ENCODE measurements at places on chromosomes 4 and X.

GRCh38 chr4:124151031-124151430 lies 561.5 kb downstream of the ANKRD50 start:
- no peak for DNase-seq

DNA sequence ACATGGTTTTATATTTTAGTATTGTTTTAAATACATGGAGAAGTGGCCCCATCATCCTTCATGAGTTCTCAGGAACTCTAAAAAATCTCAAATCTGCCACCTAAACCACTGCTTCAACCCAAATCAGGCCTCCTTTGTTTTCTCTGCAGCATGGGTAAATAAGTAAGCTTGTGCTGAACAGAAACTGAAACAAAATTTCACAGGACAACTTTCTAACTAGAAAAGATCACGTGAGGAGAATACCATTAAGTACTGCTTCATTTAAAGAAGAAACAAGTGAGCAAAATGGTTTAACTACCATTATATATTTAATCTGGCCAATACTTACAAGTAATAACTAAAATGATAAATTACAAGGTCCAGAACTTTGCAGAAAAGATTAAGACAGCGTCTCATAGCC lies 2.5 kb downstream of the ARAP2 start:
- no peak for DNase-seq

- no peak for DNase-seq
Measured at GRCh38 chrX:6708041-6708440, 173.1 kb upstream of the VCX3A start.

DNA sequence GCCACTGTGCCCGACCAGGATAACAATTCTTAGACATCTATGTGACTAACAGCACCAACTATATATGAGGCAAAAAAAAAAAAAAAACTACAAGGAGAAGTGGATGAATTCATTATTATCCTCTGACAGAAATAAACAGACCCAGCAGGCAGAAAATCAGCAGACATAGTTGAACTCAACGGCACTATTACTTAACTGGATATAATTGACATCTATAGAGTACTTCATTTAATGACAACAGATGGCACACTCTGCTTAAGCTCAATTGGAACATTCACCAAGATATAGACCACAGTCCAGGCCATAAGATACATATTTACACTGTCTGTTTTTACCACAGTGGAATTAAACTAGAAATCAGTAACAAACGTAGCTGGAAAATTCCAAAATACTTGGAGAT lies 13.3 kb downstream of the CLDN22 start:
- DNase-seq, result no peak

- no peak for DNase-seq
Measured at GRCh38 chrX:9957743-9958142, 9.4 kb upstream of the CLDN34 start.

GRCh38 chrX:104105330-104106262 lies 6.7 kb upstream of the ZCCHC18 start:
- DNase-seq, result no peak

DNA sequence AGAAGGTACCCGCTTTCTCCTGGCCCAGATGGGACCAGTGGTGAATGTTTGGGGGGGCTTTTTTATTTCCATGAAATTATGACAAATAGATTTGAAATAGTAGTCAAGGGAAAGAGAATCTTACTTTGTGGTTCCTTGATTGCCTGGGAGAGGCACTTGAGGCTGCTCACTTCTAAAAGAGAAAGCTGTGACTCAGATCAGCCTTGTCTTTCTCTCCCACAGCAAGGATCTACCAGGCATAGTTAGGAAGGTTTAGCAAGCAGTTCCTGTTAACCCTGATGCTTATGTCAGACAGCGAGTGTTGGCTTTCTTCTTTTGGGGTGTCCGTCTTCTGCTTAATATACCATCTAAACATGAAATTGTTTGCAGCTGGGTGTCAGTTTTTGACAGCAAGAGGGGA lies 114.5 kb downstream of the TSPAN7 start:
- no peak for DNase-seq

DNA sequence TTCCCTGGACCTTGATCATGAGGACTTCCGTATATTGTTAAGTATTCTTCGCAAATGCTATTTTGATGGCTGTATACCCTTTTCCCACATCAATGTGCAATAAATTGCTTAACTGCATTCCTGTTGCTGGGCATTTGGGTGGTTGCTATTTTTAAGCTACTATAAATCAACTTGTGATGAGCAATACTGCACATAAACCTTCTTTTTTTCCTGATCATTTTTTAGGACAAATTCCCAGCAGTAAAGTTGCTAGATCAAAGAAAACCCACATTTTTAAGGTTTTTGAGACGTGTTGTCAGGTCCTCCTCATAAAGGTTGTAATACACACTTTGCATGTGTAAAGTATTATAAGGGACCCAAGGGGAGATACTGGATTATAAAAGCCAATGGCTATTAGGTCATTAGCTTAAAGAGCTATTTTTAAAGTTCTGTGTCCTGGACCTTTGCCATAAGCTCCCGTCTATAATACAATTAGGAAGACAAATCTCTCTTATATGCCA lies 35.6 kb downstream of the LIMCH1 start:
- peak; percentile 69 for DNase-seq

DNA sequence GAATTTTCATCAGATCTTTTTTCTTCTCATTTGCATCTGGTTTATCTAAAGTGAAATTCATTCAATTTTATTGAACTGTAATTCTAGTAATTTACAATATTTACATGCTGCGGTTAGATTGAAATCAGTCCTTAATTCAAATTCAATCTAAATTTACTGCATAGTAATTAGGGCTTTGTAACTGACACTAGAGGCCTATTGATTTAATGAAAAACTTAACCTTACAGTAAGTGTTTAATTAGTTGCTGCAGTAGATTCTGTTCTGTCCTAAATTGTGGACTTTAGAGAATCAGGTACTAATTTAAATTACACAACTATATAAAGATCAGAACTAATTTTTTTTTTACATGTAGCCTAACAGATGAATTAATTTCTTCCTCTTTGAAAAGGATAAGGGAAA lies 758.8 kb upstream of the TENM3 start:
- DNase-seq, result no peak

DNA sequence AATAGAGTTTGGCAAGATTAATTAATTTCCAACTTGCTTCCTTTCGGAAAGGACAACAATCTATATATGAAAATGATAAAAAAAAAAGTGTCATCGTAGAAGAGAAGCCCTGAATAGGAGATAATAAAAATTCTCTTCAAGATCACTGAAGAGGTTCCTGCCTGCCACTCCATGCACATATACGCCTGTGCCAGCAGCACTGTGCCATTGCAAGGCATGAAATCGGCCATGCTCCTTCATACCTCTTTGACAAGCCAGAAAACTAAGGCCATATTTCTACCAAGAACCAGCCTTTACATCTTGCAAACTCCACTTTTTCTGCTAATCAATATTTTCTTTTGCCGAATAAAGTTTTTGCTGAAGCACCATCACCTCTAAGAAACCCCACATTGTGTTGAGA lies 365.5 kb downstream of the CXXC4 start:
- no peak for DNase-seq

DNA sequence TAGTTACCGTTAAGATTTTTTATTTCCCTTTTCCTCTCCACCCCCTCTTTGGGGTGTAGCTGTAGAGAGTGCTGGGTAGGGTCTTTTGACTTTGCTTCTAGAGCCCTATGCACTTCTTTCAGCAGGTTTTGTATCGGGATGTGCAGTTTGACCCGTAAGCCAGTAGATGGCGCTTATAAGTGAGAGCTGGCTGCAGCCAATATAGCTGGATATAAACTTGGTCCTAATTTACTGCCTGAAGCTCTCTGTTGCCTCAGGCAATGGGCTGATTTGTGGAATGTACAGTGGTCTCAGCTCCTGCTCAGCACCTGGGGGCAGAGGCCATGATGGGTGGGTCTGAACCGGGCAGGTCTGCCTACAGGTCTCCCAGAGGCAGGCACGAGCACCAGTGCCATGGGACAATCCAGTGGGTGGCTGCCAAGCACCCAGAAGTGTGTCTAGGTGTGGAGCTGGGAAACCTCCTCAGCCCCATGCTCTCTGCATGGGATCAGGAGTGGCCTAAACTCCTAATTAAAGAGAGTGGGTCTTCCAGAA lies 146.5 kb downstream of the SPANXN1 start:
- no peak for DNase-seq

- DNase-seq, result no peak
Measured at GRCh38 chr4:87882321-87882720, 49.6 kb downstream of the MEPE start.

GRCh38 chr4:145719752-145720624 lies 40.0 kb downstream of the C4orf51 start:
- no peak for DNase-seq

- no peak for DNase-seq
Measured at GRCh38 chr4:6085028-6085690, 66.9 kb upstream of the C4orf50 start.

DNA sequence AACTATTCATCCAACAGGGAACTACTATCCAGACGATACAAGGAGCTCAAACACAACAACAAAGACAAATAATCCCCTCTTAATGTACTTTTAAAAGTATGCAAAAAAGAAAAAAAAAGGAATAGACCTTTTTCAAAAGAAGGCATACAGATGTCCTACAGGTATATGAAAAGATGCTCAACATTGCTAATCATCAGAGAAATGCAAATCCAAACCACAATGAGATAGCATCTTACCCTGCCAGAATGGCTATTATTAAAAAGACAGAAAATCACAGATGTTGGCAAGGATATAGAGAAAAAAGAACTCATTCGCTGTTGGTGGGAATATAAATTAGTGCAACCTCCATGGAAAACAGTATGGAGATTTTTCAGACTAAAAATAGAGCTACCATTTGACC lies 67.1 kb upstream of the ENPP6 start:
- no peak for DNase-seq

DNA sequence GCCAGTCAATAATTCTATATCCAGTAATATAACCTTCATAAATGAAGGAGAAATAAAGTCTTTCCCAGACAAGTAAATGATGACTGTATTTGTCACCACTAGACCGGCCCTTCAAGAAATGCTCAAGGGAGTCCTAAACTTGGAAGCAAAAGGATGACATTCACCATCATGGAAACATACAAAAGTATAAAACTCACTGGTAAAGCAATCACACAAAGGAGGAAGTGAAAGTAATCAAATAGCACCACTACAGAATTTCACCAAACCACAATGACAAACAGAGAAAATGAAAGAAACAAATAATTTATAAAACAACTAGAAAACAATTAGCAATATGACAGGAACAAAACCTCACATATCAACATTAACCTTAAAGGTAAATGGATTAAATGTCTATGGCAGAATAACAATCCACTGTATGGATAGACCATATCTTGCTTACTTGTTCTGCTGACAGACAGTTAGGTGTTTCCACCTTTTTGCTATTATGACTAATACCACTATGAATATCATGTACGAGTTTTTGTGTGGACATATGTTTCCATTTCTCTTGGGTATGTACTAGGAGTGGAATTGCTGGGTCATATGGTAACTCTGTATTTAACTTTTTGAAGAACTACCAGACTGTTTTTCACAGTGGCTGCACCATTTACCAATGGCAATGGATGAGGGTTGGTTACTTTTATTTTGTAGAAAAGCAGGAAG lies 44.9 kb downstream of the NAT8L start:
- no peak for DNase-seq

DNA sequence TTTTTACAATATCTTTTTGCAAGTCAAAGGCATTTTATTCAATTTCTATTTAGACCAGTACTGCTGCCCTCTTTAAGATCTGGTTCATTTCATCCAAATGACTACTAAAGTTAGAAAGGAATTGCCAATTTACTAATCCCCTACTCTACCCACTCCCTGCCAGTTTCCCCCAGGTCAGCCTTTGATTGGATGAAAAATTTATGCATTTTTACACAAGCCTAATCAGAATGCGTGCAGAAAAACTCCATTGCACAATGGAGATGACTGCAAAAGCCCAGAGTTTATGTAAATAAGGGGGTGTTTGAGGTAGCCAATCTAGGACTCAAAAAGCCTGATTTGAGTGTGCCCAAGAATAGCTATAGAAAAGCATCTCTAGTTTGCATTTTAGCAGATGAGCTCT lies 310.6 kb downstream of the PABPC4L start:
- DNase-seq, result no peak

DNA sequence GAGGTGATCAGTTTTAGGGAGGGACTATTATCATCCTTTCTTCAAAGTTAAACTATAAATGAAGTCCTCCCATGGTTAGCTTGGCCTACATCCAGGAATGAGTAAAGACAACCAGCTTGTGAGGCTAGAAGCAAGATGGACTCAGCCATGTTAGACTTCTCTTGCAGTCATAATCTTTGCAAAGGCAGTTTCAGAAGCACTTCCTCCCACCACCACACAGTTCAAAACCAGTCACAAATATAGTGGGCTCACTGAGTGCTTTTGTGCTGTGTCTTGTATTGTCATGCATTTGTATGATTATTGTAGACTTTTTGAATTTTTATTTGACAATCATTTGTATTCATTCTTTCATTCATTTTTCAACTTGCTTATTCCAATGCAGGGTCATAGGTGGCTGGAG lies 204.5 kb downstream of the ZNF674 start:
- no peak for DNase-seq

DNA sequence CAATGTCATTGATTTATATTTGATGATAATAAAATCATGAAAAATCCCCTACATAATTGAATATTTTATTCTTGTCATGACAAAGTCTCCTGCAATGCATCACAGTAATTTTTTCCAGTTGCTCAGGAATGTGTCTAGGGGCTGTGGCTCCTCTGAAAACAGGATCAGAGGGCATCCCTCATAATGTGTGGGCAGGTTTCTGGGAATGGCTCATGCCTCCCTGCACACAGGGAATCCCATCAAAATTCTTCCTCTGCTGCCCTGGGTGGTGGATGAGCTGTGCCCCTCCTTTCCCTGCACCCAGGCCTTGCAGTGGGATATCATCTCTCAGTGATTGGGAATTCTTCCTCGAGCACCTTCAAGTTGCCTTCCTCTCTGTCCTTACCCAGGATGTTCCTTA lies 20.4 kb upstream of the PUDP start:
- DNase-seq, result no peak

DNA sequence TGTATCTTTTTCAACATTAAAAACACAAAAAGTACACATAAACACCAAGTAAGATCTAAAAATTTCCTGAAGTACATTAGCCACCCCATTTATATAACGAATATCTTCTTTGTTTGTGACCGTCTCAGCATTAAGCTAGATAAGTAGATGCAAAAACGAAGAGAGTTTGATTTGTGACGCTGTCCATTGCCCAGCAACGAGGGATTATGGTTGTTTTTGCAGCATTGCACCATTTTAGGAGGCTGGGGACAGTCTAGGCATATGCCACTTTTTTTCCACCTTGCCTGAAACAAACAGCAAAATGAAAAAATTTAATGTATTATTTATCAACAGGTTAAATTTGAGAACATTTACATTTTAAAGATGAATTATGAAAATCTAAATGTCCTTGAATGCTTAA lies 12.0 kb upstream of the IGSF1 start:
- DNase-seq, result no peak
